ENCODE measurements at places on chromosomes 1 and 21.

DNA sequence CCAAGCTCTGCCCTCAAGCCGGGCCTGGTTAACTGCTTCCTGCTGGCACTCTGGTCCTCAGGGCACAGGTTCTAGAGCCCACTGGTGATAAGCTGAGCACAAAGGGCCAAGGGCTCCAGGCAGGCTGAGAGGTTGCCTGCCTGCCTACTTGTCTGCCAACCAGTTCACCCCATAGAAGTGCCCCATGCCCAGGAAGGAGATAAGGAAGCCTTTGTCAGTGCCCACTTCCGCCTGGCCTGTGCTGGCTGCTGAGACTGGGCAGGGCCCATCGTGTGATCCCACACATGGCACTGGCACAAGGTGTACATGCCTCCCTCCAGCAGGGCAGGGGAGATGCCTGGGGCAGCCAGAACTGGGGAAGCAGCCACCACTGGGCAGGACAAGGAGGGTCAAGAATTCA is 24.1 kb downstream of the SLC9A1 start:
- no peak for DNase-seq

- no peak for DNase-seq
Measured at GRCh38 chr1:231442735-231443134, 20.6 kb upstream of the EGLN1 start.

DNA sequence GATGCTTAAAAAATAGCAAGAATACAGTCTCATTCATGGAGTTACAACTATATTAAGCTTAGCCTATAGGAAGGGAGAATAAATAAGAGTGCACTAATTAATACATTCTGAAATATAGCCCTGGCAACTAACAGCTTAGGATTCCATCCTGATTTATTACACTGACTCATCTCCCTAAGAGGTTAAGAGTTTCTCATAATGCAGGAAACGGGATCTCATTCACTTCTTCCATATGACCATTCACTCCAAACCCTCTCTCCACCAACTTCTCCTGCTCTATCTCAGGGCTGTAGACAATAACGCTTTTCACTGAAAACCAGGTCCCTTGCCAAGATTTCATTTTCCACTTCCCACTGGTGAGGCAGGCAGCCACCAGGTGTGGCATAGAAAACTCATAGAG is 168.5 kb upstream of the PLD5 start:
- DNase-seq: no peak

DNA sequence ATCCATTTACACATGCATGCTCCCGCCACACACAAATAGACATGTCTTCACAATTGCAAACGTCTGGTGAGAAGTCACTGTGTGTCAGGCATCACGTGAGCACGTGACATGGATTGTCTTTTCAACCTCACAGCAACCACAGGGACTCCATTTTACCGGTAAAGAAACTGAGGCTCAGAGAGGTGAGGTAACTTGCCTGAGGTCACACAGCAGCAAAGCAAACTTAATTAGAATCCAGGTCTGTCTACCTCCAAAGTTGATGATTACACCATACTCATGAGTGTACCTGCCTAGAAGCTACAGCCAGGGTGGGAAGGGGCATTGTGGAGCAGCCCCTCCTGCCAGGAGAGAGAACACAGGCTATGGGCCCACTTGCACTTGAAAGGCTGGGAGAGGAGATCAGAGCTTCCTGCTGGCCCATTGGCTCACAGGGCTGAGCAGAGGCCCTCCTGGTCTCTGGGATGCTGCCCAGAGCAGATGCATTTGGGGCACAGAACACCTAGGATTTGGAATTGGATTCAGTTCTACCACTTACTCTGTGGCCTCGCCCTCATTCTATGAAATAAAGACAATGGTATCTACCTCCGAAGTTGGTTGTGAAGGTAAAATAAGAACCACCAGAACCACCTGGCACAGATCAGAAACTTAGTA is 44.4 kb upstream of the SELENON start:
- no peak for DNase-seq

- DNase-seq: no peak
Measured at GRCh38 chr1:107105914-107106313, 34.9 kb upstream of the NTNG1 start.

DNA sequence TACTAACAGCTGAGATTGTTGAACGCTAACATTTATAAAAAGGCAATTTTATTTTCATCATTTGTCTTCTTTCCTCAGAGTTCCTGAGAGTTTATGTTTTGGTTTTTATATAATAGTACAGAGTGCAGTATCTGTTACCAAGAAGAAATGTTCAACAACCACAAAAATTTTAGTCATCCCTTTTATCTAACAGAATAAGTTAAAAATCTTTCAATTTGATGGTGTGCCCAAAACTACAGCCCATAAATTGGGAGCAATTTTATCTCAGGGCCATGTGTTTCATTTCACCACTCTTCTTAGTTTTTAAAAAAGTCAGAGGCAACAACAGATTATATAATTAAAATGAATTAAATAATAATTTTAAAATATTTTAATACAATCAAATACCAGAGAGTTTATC is 37.1 kb downstream of the NEXN start:
- no peak for DNase-seq
